ENCODE measurements at places on chromosomes 2 and 18.

DNA sequence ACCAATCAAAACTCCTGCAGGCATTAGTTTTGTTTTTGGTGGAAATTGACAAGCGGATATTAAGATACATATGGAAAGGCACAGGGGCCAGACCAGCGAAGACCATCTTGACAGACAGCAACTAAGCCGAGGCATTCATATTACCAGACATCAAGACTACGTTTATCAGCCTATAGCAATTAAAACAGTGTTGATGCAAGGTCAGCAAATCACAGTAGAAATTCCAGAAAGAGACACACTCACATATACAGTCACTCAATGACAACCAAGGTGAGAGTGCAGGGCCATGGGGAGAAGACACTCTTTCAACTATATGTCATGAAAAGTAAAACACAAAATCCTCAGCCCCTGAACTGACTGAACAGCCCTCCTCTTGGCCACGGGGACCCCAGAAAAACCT lies 164.6 kb downstream of the TPO start:
- no peak for DNase-seq

GRCh38 chr2:160499865-160500264 lies 6.3 kb upstream of the RBMS1 start:
- no peak for DNase-seq

DNA sequence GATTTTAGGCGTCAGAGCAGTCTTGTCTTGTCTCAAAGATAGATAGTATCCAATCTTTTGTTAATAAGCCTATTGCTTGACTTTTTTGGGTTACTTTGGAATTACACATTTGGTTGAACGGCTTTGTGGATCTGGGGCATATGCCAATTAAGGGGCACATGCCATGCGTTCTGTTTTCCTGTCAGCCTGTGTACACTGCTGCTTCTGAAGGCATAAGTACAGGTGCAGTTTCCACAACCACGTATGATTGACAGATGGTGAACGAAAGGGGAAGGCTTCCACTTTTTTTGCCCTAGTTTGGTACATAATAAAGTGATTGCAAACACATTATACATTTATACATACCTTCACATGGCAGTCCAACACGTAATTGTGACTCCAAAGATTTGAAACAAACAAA lies 102.3 kb downstream of the RAPH1 start:
- DNase-seq: no peak

- DNase-seq: no peak
Observed at GRCh38 chr2:222430681-222431080, 6.3 kb downstream of the SGPP2 start.

- no peak for DNase-seq
Observed at GRCh38 chr18:71370095-71370494, 1081.2 kb downstream of the SOCS6 start.

GRCh38 chr2:75896779-75897366 lies 186.2 kb upstream of the GCFC2 start:
- DNase-seq: no peak

DNA sequence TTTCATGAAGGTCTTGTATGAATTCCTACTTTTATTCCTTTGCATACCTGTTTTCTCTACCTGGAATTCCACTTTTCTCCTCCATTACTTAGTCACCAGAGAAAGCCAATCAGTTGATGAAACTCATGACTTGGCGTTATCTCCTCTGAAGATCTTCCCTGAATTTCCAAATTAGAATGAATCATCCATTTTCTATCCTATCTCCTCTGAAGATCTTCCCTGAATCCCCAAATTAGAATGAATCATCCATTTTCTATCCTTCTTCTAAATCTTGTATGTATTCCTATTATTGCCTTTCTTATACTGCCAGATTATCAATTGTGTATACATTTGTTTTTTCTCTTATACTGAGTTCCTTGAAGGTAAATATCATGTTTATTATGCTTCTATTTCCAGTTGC lies 440.4 kb downstream of the CCDC85A start:
- no peak for DNase-seq

DNA sequence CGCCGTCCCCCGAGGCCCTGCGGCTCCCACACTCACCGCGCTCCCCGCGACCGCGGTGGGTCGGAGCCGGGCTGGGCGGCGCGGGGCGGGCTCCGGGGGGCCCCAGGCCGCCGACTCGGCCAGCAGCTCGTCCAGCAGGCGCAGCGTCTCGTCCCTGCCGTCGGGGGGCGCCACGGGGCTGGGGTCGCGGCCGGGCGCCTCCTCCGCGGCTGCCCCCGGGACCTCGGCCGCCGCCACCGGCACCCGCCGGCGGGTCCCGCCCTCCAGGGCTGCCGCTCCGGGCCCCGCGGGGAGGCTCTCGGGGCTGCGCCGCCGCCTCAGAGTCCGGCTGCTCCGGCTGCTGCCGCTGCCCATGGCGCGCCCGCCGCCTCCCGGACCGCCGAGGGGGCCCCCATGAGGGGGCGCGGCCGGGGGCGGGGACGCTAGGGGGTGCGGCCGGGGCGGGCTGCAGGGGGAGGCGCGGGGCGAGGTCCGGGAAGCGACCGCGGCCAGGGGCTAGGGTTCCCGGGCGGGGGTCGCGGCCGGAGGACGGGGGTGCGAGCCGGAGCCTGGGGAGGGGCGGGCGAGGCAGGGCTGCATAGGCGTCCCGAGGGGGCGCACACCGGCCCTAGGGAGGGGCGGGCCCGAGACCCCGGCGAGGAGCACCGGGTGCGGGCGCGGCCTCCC lies at the start of gene CYS1:
TSS of gene CYS1 (minus strand) at position 542 of the 666 bp plus-strand sequence. CDS start at position 354, 188 bp downstream.
- DNase-seq: no peak

- no peak for DNase-seq
Observed at GRCh38 chr2:30336978-30337841, 105.9 kb downstream of the LBH start.

DNA sequence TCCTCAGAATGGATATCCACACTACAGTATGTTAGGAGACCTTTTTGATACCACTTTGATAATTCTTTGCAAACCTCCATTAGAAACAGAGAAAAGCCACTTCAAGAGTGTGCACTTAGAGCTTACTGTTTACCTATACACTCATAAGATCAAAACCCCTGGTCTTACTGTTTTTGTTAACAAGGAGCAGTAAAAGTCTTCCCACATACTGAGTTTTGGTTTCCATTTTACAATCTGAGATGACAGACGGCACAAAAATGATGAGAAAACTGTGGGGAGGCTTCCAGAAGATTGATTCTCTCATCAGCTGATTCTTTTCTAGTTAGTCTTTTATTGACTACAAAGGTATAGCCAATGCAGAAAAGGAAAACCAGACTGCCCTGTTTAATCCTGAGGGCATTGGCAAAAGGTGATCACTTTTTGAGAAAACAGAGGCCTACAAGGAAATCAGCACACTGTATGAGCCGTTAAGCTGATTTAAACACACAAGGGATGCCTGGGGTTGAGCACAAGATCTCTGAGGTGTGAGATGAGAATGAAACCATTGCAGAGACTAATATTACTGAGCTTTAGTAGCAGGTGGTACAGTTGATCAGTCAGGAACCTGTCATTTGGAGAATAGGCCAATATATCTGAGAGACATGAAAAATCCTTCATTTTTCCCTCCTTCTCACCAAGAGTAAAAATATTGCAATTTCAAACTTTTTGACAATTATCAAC lies 368.6 kb downstream of the GRB14 start:
- no peak for DNase-seq

DNA sequence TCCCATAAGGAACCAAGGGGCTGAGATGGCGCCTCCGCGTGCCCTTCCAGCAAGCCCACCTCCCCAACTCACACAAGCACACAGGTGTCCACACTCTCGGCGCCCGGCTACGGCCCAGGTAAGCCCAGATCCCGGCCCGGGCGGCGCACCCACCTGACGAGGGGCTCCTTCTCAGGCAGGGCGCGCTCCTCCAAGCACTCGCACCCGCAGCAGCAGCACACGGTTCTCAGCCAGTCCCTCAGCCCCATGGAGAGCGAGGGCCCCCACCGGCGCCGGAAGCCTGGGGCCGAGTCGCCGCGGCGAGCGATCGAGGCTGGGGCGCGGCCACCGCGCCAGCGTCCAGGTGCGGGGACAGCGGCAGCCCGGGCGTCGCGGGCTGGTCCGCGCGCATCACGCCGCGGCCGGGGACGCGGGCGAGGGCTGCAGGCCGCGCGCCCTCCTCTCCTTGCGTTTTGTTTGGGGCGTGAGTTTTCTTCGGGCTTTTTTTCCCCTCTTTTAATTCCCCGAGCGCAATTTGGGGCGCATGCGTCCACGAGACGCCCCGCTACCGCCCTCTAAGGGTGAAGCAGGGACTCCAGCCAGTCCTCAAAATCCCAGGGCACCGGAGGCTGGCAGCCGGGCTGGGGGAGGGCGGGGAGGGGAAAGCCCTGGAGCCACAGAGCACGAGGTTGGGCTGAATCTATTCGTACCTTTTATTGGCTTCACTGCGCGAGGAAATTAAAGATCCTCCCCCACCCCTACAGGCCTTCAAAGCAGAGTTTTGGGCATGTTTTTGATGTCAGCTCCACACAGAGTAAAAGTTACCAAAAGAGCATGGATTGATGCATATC lies at the start of gene MREG:
TSS of gene MREG (minus strand) at position 472 of the 830 bp plus-strand sequence. CDS start at position 248, 224 bp downstream.
- peak; percentile 64 for DNase-seq

DNA sequence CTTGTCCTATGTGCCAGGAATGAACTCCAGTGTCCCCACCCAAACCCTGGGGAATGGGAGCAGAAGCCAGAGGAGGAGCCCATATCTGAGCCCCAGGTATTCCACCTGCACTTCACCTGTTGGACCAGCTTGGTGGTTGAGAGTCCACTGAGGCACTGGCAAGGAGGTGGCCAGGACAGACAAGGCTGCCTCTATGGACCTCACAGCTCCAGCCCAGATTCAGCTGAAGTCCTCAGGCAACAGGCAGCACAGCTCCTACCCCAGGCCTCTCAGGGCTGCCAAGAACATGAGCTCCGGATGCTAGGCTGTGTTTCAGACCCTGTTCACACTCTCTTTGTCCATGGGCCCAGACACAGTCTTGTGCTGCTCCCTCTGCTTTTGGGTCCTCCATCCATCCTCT lies 2.9 kb upstream of the IL1F10 start:
- DNase-seq: no peak

DNA sequence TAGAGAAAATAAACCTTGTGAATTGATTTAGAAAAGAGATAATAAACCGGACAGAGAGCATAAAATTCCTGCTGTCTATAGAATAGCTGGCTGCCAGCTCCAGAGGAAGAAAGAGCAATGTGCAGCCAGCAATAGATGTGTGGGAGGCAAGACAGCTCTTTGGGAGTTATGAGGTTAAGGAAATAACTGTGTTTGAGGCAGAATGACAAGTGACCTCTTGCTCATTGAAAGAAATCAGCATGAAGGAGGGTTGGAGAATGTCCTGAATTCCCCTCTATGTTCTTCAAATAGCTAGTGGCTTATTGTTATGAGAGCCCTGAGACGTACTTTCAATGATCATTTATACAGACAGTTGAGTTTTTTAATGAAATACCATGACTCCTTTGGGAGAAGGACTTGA lies 1009.9 kb upstream of the NXPH2 start:
- no peak for DNase-seq

- no peak for DNase-seq
Observed at GRCh38 chr2:68577183-68577582, 66.2 kb upstream of the PROKR1 start.

- DNase-seq: no peak
Observed at GRCh38 chr2:64259312-64259711, 115.1 kb upstream of the PELI1 start.

- no peak for DNase-seq
Observed at GRCh38 chr2:234240917-234241316, 190.4 kb downstream of the SPP2 start.

GRCh38 chr2:188244383-188244782 lies 47.3 kb upstream of the GULP1 start:
- DNase-seq: no peak

DNA sequence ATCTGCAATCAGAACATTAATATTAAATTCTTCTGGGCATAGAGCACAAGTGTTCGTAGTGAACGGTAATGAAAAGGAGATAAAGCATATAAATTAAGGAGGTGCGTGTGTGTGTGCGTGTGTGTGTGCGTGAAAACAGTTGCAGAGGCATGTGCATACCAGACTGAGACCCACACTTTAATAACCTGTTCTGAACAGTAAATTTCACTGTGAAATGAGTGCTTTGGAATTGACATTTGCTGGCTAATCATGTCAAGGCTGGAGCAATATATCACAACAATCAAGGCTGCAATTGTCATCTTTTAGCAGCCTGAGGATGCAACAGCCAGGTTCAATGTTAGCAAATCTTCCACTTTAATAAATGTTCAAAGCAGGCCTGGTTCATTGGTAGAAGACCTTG lies 57.9 kb downstream of the DCDC2C start:
- DNase-seq: no peak

- no peak for DNase-seq
Observed at GRCh38 chr2:180472133-180472532, 465.0 kb upstream of the CWC22 start.

GRCh38 chr2:236088368-236089057 lies 79.7 kb downstream of the GBX2 start:
- no peak for DNase-seq

GRCh38 chr2:100397976-100398375 lies 19.5 kb downstream of the CHST10 start:
- DNase-seq: no peak

DNA sequence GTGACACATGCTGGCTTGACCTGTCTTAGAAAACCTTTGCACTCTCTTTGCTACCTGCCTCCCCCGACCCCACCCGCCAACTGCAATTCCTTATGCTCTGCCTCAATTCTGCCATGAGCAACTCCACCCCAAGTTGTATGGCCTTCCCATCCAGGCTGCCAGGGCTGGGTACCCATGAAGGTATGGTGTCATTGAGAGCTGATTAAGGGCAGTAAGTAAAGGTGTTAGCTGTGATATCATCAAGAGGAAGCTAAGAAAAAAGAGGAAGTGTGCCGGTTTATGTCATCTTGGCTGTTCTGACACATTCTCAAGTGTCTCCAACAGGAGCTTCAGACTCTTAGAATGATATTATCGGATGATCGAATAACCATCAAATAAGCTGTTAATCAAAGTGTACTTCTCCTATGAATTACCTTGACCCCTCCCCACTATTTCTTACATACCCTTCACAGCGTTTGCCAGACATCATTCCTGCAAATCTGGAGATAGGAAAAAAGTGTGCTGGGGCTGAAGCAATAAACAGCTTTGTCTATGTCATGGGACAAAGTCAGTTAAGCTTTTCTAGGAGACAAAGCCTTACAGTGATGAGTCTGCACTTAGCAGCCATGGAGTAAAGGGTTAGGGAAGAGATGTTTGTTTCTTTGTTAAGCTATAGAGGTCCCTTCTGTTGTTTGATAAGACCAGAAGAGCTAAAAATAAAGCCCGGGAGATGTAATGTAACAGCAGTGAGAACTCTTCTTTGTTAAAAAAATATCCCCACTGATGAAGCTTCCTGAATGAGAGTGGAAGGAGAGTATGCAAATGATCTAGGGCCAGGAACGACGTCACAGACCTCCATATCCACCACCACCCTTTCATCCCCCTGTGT lies 40.4 kb upstream of the SMAD2 start:
- no peak for DNase-seq

DNA sequence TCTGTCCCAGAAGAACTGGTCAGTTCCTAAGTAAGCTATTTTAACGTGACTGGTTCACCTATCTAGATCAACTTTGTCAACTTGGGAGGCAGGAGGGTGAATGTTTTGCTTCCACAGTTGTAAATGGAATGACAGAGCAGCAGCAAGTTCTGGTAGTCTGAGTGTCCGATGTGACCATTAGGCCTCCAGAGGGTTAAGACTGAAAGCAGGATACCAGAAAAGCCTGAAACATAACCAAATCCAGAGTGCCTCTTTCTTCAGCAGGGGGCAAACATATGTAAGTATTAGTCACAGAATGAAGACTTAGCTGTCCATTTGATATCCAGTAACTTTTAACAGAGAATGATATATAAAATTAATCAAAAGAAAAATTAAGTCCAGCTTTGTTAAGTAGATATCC lies 9.2 kb downstream of the HOXD3 start:
- no peak for DNase-seq
